NCI-H1417 treated with DMSO at 0.1 percent for 48 hours (cell line): ENCODE measurements at places on chromosomes 4 and X.

- no peak for DNase-seq
Measured at GRCh38 chr4:94550352-94550751, 98.6 kb downstream of the PDLIM5 start.

DNA sequence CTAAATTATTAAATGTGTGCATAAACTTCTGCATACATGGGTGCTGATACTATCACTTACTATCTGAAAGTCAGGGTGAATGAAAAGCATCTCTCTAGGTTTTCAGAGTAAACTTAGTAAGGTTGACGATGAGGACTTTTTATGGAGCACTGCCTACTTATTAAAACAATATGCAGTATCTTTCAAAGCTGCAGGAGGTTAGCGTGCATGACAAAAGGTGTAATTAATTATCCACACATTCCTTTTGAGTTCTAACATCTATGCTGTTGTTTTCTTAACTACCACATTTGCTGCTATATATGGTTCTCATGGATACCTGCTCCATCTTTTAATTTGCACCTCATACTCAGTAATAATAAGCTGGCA, 256.2 kb downstream of the FSTL5 start:
- no peak for DNase-seq

DNA sequence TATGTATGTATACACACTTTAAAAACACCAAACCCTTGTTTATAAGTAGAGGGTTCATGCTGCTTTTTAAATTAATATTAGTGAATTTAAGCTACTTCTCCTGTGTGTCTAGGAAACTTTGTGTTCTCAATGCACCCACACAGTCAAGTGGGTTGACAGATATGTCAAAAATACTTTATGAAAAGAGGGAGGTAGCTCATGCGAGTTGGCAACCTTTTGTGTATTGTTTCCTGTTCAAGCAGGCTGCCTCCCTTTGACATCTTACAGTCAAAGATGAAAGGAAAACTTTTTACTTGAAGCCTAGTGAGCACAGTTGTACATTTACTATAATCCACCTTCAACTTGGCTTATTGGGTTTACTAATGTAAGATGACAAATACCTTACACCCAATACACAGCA, 218.4 kb downstream of the KLHL13 start:
- DNase-seq, result no peak

GRCh38 chrX:50372966-50373365, 97.7 kb downstream of the DGKK start:
- DNase-seq, result no peak

GRCh38 chrX:16316331-16316730, 149.1 kb downstream of the MAGEB17 start:
- DNase-seq, result no peak

- DNase-seq, result no peak
Measured at GRCh38 chrX:54602563-54602962, 72.5 kb downstream of the GNL3L start.

DNA sequence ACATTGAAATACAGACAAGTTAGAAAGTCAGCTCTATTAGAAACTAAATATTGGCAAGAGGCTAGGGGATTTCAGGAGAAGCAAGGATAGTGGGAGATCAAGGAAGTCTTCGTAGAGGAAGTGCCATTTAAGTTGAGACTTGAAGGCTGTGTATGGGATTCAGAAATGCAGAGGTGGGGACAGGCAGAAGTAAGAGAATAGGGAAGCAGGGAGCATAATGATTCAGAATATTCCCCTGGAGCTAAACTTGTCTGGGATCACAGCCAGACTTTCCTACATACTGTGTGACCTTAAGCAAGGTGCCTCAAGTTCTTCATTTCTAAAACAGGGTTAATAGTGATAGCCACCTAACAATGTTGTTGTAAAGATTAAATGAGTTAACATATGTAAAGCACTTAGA, 108.8 kb downstream of the DDIT4L start:
- DNase-seq, result no peak
